ENCODE measurements at places on chromosomes 4 and X.
A peak's percentile ranks its signal among the peaks of the same experiment; 100 is the strongest.

GRCh38 chrX:40579141-40579540 lies 1.6 kb upstream of the ATP6AP2 start:
- no peak for DNase-seq

GRCh38 chrX:142084611-142085010 lies 120.5 kb downstream of the MAGEC2 start:
- no peak for DNase-seq

DNA sequence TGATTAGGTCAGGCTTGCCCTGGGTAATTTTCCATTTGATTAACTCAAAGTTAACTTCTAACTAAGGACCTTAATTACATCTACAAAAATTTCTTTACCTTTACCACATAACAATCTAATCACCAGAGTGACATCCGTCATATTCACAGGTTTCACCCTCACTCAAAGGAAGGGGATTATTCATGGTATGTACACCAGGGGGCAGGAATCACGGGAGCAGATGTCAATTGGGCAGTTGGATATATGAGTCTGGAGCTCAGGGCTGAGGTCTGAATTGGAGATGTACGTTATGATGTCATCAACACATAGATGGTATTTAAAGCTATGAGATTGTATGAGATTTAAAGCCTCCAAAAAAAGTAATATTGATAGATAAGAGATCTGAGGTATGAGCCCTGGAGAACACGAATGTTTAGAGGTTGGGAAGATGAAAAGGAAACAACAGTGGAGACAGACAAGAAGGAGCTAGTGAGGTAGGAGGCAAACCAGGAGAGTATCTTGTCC lies 52.9 kb downstream of the PGRMC1 start:
- no peak for DNase-seq

DNA sequence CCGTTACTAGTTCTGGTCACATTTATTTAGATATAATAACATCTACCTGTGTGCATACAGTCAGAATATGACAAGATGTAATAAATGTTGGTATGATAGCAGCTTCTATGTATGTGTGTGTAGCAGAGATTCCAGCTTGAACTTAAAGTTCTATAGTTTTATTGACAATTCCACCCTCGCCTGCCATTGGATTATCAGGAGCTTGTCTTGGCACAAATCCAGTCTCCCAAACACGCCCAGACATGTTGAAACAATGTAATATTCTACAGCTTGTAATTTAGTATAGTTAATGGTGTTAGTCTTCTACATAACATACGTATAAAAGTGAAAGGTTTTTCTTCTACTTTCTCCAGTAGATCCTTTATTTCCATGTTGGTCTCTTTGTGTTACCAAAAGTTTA lies 44.4 kb downstream of the BBS12 start:
- DNase-seq, result no peak

GRCh38 chrX:9873952-9874351 lies 87.7 kb downstream of the SHROOM2 start:
- peak; percentile 5 for DNase-seq
